Vagina (tissue), 2 donors: ENCODE measurements at places on chromosomes 1 and 21.

GRCh38 chr21:14542638-14543037, 3.5 kb downstream of the SAMSN1 start:
- no peak for DNase-seq

- DNase-seq = no peak
Observed at GRCh38 chr1:41741244-41741643, 177.5 kb downstream of the HIVEP3 start.

- no peak for DNase-seq
Observed at GRCh38 chr1:81068726-81069125, 732.0 kb upstream of the ADGRL2 start.

DNA sequence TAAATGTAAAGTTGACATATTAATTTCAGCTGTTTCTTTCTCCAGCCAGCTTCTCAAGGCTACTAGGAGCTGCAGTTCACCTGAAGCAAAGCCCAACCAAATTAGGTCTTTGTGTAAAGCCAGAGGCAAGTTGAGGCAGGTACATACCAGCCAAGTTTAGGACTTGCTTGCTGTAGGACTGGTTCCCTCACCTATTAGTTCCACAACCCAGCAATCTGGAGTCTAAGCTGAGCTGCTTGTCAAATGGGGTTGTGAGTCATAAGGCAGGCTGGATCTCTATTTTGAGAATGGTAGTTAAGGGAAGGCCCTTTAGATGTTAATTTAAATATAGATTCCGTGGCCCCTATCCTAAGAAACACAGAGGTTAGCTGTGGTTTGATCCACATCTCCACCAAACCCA, 7.6 kb upstream of the FLG2 start:
- DNase-seq = no peak

DNA sequence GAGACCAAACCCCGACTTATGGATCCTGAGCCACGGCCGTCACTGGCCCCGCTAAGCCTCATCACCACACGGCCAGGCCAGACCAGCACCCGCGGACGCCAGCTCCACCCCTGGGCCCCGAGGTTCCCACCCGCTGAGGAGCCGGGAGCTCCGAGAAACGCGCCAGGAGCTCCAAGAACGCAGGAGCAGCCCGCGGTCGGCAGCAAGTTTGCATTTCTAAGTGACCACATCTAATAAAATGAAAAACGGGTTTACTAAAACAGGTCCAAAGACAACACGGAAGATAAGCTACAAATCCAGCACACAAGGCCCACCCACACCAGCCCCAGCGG, 8.1 kb upstream of the C1QTNF12 start:
- DNase-seq = no peak

GRCh38 chr1:248748211-248748610, 7.3 kb downstream of the LYPD8 start:
- no peak for DNase-seq
